Fibroblast of the conjunctiva (primary cell): ENCODE measurements at places on chromosomes 4 and X.

DNA sequence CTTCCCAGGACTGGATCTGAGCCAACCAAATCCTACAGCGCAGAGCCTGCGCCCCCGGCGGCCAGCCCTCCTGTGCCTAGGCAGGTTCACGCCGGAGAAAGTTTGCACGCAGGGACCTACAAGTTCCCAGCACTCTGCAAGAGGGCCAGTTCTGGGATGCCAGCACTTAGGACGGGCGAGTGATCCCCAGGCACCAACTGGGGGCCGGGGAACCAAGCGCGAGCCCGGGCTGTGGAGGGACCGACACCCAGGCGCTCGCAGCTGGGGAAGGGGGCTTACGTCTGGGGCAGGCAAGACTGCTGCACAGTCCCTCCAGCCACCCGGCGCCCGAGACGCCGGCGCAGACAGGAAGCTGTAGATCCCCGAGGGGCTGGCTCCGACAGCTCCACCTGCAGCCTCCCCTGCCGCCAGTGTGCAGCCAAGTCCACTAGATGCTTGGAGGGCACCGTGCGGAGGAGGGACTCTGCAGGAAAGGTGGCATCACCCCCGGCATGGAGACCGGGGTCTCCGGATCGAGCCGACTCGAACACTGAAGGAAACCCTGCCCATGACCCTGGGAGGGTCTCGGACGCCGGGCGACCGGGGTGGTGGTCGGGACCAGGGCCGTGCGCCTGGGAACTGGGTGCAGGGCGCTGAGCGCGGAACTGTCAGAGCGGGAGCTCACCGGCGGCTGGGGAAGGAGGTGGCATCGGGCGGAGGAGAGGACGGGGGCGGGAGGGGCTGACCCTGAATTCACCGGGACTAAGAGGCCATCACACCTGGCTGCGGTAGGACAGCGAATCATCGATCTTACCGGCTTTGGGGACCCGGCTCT is 566 bp downstream of the CORIN start:
- no peak for DNase-seq

DNA sequence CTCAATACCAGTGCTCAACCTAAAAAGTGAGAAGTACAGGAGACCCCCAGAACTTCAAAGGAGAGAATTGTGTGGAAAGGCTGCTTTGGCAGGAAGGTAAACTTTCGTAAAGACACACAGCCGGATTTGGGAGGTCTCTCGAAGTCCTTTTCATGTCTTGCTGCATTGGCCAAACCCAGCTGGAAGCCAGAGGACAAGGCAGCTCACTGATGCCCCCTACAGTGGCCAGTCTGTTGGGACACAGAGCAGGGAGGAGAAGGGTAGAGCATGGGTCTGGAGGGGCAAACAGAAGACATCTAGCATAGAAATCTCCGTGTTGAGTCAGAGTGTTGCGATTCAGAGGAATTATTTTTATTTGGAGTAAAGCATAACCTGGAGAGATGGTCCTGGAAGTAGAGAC is 198.9 kb downstream of the ANK2 start:
- no peak for DNase-seq

DNA sequence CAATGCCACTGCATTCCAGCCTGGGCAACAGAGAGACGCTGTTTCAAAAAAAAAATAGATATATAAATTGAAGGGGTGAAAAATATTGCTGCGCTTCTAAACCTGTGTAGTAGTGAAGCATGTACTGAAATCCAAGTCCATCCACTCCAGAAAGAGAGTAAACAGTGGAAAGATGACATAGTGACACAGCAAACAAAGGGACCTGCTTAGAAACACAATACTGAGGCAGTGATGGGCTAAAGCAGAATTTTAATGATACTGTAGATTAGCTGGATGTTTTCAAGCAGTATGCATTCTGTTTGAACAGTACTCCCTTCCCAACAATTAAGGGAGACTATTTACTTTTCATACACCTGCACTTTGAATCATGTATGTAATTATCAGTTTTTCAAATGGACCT is 42.5 kb downstream of the TFDP3 start:
- no peak for DNase-seq

DNA sequence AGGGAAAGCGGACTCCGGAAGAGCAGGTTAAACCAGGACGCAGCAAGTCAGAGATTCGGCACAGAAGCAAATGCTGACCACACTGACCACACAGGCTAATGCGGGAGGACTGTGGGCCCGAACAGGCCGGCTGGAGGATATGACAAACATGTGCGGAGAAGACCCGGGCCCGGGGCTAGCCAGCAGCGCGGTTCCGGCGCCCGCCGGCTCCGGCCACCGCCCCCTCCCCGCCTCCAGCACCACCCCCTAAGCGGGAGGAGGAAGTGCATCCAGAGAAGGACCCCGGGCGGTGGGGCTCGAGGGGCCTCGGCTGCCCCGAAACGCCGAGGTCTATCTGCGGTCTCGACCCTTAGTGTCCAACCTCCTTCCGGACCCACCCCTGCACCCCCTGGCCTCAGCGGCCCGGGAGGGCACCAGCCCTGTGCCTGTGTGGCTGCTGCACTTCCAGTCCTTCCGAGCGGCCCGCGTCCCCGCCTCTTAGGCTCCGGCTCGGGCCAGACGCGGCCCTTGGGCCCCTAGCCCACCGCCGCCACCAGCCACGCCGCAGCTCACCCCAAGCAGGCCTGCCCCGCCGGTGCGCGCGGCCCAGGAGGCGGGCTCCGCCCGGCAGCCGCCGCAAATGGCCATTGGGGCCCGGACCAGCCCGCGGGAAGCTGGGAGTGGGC is 2.1 kb downstream of the ELOVL6 start:
- no peak for DNase-seq

GRCh38 chr4:114078636-114079035 is 99.2 kb upstream of the ARSJ start:
- DNase-seq, result no peak

- no peak for DNase-seq
Observed at GRCh38 chrX:107673431-107673830, 45.1 kb downstream of the PRPS1 start.

DNA sequence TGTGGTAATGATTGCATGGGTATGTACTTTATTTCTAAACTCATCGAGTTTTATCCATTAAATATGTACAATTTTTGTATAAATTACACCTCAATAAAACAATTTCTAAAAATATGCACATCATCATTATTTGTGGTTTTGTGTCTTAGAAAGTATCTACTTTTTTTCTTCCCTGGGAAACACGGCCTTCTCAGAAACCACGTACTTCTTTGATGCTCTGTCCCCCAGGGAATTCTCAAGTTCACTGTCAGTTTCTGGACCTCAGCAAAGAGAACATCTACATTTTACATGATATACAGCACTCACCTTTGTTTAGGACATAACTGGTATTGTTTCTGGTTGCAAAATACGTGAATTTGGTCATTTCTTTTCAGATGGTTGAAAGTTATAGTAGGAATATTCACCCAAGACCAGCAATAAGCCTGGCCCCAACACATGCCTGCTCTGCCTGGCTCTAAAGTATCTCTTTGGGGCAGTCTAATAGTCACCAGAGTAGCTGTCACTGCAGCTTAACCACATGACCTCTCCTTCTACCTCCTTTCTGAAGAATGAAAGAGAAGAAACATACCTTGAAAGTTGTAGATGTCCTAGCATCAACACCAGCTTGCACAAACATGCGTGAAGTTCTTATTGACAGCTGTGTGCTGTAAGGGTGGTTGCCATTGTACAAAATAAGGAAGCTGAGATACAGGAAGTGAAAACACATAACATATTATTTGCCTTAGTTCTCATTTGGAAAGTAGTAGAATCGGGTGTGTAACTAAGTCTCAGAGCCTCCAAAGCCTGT is 48.4 kb upstream of the SPANXN4 start:
- no peak for DNase-seq

GRCh38 chr4:161463436-161463835 is 700.4 kb downstream of the FSTL5 start:
- no peak for DNase-seq

DNA sequence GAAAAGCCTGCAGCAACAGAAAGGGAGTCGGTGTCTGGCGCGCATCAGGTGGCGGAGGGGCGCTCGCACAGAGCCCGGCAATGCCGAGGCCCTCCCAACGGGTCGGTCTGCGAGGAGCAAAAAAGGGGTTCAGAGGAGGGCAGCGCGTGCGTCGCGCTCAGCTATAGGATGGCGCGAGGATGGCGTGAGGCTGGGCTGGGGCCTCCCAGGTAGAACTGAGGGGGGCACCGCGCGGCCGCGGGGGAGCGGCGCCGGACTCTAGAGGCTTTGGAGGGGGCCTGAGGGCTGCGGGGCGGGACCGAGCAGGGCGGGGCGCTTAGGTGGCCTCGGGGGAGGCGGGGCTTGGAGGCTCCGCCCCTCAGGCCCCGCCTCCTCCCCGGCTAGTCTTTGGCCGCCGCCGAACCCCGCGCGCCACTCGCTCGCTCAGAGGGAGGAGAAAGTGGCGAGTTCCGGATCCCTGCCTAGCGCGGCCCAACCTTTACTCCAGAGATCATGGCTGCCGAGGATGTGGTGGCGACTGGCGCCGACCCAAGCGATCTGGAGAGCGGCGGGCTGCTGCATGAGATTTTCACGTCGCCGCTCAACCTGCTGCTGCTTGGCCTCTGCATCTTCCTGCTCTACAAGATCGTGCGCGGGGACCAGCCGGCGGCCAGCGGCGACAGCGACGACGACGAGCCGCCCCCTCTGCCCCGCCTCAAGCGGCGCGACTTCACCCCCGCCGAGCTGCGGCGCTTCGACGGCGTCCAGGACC is at the start of gene PGRMC1:
Gene PGRMC1 (plus strand): TSS at position 414 of the 751 bp plus-strand sequence. CDS start 79 bp downstream, at position 493.
- peak; percentile 64 for DNase-seq

DNA sequence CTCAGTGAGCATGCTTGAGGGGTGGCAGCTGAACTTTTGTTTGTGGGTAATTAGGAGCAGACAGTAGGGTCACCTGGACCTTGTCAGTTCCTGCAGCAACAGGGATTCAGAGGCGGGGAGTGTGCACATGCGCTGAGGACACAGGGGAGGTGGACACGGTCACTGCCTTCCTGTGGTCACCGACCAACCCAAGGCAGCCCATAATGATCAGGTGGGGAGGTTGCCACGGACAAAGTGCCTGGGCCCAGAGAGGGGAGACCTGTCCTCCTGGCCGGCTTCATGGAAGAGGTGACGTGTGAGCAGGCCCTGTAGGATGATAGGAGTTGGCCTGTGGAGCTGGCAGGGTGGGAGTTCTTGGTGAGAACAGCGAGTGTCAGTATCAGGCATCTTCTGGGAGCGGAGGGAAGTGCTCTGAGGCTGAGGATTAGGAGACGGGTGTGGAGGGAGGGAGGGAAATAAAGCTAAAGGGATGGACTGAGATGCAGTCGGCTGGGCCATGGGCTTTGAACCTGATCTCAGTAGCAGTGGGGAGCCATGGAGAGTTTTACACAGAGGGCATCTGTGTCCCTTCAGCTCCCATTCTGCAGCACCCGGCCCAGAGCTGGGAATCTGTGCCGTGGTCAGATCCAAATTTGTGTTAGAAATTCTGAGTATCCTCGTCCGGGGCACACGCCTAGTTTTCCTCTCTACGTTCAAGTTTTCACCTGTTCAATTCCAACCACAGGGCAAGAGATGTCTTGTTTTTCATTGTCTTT is 100.0 kb downstream of the PSAPL1 start:
- no peak for DNase-seq

GRCh38 chr4:945274-946102 is 13.2 kb downstream of the TMEM175 start:
- no peak for DNase-seq

GRCh38 chr4:12041828-12042227 is 613.1 kb upstream of the HS3ST1 start:
- DNase-seq, result no peak

DNA sequence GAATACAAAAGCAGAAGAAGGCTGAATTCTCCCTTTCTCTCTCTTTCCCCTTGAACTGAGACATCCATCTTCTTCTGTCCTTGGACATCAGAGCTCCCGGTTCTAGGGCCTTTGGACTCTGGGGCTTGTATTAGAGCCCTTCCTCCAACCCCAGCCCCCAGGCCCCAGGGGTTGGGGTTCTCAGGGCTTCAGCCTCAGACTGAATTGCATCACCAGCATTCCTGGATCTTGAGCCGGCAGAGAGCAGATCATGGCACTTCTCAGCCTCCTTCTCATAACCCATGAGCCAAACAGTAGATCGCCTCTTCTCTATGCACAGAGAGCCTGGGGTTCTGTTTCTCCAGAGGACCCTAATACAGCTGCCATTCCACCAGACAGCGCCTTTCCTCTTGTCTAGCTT is 25.3 kb upstream of the CLDN24 start:
- no peak for DNase-seq

DNA sequence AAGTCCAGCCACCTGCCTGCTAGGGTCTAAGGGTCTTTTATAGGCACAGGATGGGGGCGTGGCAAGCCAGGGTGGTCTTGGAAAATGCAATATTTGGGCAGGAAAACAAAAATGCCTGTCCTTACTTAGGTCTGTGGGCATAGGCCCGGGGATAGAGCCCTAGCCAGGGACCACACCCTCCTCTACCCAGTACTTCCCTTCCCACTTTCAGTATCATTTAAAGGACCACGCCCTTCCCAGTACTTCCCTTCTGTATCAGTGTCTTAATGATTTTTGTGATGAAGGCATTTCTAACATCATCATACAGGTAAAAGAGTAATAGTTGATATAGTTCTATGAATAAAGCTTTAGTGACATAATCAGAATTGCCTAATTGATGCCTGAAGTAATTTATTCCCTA is 11.4 kb downstream of the BANK1 start:
- no peak for DNase-seq

DNA sequence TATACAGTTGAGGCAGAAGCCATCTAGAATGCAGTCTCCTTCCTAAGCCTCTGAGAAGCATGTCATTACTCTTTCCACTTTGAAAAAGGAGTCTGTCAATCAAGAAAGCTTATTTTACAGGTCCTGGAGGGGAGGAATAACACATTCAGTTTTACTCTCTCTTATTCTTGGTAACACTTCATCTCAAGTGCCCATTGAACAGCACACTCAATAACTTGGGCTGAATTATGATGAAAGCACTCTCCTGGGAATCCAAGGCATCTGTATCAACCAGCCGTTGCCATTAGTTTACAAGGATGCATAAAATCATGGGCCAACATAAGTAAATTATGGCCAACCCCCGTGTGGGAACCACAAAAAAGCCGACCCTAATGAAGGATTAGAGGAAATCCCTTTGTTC is 282.4 kb downstream of the C4orf33 start:
- DNase-seq, result no peak

DNA sequence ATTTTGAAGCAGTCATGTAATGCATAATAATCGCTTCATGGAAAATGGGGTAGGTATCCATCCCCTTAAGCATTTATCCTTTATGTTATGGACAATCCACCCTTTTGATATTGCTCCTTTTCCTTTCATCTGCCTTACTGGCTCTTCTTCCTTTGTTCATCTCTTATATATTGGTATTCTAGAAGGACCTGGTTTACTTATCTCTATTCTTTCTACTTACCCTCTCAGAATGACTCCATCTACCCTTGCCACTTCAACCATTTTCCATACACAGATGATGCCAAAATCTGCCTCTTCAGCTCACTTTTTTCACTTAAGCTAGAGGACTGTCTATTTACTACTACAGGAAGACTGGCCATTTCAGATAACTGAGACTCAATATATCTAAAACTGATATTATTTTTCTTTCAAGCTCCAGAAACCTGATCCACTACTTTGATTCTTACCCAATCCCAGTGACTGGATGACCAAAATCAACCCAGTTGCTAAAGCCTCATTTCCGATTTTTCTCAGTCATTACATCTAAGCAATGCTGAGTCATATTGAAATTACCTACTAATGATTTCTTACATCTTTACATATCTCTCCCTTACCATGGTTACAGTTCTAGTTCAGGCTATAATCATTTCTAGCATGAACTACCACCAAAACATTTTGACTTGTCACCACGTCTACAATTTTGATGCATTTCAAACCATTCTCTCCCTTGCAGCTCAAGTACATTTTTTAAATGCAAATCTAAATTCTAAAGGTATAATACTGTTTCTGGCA is 93.7 kb downstream of the FAAH2 start:
- DNase-seq, result no peak

- no peak for DNase-seq
Observed at GRCh38 chr4:139950568-139950967, 203.4 kb downstream of the MAML3 start.
